ENCODE measurements at places on chromosomes 1 and 21. TPM values are rescaled to one million over a fixed set of nuclear protein-coding genes. Genes with fewer than 3 reads are reported as not detected.

- no peak for DNase-seq
Measured at GRCh38 chr1:31529999-31530684, 46.2 kb upstream of the TINAGL1 start.

DNA sequence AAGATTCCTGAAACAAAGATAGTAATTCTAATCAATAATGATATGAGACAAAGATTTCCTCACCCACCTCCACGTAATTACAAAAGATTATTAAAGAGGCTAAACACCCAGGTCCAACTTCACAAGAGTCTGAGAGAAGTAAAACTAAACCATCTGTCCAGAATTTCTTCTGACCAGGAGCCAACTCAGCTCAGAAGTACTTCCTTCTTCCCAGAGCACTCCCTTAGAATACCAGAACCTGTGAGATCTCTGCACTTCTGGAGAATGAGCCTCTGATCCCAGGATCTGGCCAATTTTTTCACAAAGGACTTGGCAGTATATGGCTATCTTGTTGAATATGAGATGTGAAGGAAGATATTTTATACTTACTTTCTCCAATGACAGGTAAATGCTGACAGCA is 120.6 kb upstream of the PALMD start:
- DNase-seq: no peak

- DNase-seq: no peak
Measured at GRCh38 chr1:7553042-7553690, 217.9 kb upstream of the VAMP3 start.

The SLFNL1 gene
- 0.04 TPM for polyA plus RNA-seq

DNA sequence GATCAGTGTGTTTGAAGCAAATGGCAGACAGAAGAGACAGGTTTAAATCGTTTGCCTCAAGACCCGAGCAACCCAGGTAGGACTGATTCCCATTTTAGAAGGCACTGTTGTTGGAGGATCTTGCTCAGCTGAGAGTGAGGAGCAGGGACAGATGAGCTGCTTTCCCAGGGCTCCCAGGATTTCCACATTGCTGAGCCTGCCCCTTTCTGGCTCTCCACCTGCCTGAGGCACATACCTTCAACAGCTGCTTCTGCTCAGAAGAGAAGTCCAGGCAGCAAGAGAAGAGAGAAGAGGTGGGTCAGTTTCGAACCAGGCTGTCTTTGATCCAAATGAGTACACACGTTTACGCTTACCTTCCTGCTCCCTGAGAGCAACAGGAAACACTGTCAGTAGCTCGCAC is 5.7 kb downstream of the TNNT2 start:
- DNase-seq: no peak

- no peak for DNase-seq
Measured at GRCh38 chr21:24423546-24423945, 1183.7 kb downstream of the MRPL39 start.

- DNase-seq: no peak
Measured at GRCh38 chr1:93845538-93846205, 33.3 kb downstream of the DNTTIP2 start.

DNA sequence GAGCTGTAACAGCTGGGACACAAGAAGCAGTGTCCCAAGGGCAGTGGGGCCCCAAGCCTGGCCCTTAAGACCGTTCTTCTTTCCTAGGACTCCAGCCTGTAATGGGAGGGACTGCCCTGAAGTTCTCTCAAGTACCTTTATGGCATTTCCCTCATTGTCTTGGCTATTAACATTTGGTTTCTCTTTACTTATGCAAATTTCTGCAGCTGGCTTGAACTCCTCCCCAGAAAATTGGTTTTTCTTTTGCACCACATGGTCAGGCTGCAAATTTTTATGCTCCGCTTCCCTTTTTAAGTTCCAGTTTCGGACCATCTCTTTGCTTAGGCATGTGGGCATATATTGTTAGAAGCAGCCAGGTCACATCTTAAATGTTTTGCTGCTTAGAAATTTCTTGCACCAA is 3.1 kb upstream of the MROH9 start:
- DNase-seq: no peak

The SNX7 gene
- 34.0 TPM for polyA plus RNA-seq

The LCE3E gene
- 2.8 TPM for polyA plus RNA-seq

- no peak for DNase-seq
Measured at GRCh38 chr1:3501856-3502640, 47.6 kb downstream of the ARHGEF16 start.

DNA sequence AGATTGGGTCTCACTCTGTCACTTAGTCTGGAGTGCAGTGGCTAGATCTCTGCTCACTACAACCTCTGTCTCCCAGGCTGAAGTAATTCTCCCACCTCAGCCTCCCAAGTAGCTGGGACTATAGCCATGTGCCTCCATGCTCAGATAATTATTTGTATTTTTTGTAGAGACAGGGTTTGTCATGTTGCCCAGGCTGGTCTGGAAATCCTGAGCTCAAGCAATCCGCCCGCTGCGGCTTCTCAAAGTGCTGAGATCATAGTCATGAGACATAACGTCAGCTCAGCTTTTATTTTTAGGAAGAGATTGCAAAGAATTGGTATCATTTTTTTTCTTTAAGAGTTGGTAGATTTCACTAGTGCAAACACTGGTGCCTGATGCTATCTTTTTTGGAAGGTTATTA is 244.9 kb downstream of the DSCAM start:
- DNase-seq: no peak

DNA sequence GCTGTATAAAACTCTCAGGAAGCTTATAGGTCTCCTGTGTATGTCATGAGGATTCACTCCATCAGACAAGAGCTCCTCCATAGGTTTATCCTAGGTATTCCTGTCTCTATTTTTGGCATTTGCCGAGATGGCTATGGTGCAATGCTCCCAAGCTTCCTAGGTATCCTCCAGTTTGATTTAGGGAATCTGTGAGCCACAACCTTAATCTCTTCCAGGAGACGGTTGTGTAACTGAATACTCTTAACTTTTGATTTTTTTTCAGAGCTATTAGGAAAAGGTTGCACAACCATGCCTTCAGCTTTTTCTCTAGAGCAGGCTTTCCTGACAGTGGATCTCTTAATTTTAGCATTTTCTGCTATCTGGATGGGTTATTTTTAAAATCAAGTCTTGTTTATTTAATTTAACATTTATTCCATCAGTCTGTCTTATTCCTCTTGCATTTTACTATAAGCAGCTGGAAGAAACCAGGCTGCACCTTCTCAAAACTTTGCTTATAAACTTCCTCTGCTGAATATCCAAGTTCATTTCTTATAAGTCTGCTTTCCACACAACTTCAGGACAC is 69.4 kb upstream of the BACE2 start:
- DNase-seq: no peak

The OPTC gene
- not detected for polyA plus RNA-seq

- DNase-seq: no peak
Measured at GRCh38 chr1:178275553-178275952, 181.6 kb downstream of the RASAL2 start.

The C1orf116 gene
- 38.8 TPM for polyA plus RNA-seq

The FAM72B gene
- polyA plus RNA-seq: 1.2 TPM

Data from keratinocyte (primary cell).